Prostate gland (tissue), 2 donors: ENCODE measurements at places on chromosomes 11 and 22.

DNA sequence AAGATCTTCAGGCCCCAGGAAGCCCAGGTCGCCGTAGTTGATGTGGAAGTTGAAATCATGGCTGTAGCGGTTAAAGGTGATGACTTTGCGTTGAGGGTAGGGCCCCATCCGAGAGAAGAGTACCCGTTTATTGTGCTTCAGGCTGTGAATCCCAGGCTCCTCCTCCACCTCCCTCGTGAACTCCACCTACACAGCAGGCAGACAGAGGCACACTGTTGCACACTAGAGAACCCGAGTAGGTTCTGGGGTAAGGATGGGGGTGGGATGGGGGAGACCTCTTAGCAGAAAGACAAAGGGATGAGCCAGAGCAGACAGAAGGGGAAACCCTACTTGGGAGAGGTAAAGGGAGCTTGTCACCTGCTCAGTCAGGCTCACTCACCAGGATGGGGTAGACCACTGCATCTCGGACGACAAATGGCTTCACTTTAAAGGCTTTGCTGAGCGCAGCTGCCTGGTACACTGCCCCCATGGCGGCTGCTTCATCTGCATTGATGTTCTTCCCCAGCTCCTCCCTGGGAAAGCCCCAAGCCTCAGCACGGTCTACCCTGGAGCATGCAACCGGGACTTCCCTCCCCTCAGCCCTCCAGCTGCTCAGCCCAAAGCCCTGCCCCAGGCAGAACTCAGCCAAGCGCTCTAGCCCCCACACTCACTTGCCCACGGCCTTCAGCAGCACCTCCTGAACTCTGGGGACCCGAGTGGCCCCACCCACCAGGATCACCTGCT lies 5.4 kb downstream of the HYOU1 start:
- no peak for DNase-seq

GRCh38 chr22:28977060-28977459 lies 84.6 kb downstream of the C22orf31 start:
- no peak for DNase-seq

GRCh38 chr22:40654522-40655167 lies 18.1 kb upstream of the MRTFA start:
- DNase-seq: peak; percentile 38

DNA sequence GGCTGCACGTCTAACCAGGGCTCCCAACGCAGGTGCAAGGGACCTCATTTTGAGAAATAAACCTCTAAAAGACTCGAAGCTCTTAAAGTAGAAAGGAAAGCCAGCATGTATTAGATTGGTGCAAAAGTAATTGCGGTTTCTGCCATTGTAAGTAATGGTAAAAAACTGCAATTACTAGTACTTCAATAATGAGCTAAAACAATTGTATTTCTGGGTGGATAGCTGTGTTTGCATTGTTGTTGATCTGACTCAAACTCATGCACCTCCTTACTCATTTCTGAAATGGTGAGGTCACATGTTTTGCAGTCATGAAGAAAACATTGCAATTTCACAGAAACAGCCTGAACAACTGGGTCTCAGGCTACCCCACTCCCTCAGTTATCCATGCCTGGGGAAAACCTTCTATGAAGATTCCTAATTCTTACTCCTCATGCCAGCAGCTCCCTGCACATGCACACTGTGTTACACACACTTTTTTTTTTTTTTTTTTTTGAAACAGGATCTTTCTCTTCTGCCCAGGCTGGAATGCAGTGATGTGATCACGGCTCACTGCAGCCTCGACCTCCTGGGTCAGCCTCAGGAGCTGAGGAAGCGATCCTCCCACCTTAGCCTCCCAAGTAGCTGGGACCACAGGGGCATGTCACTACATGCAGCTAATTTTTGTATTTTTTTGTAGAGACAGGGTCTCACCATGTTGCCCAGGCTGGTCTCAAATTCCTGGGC lies 24.6 kb downstream of the VWCE start:
- DNase-seq: no peak

DNA sequence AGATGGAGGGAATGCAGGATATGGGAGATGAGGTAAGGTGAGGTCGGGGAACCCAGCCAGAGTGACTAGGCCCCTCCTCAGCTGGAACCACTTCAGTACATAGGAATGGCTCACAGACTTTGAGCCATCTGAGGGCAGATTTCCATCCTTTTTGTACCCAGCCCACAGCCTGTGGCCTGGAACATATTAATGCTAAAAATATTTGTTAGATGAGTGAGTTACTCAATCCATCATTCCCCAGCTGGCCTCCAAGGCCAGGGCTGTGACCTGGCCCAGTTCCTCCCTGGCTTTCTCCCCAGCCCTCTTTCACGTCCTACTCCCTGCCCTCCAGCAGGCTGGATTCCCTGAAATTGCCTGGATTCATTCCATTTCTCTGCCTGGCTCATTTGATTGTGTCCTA lies 57.2 kb upstream of the PRDM11 start:
- no peak for DNase-seq

DNA sequence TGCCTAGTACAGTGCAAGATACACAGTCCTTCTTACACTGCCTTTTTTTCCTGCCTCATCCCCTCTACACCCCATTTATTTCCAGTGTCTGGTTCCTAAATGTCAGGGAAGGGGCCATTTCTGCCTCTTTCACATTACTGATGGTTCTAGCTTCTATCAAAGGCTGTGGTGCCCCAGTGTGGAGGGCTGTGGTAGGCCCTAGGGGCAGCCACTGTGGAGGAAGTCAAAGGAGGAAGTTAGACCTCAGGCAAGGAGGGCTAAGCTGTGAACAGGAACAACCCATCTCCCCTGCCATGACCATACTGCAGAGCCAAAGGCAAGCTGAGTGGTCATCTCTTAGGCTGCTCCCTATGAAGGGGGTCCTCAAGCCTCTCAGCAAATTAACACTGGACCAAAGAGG lies 81.9 kb upstream of the CRTAM start:
- no peak for DNase-seq

DNA sequence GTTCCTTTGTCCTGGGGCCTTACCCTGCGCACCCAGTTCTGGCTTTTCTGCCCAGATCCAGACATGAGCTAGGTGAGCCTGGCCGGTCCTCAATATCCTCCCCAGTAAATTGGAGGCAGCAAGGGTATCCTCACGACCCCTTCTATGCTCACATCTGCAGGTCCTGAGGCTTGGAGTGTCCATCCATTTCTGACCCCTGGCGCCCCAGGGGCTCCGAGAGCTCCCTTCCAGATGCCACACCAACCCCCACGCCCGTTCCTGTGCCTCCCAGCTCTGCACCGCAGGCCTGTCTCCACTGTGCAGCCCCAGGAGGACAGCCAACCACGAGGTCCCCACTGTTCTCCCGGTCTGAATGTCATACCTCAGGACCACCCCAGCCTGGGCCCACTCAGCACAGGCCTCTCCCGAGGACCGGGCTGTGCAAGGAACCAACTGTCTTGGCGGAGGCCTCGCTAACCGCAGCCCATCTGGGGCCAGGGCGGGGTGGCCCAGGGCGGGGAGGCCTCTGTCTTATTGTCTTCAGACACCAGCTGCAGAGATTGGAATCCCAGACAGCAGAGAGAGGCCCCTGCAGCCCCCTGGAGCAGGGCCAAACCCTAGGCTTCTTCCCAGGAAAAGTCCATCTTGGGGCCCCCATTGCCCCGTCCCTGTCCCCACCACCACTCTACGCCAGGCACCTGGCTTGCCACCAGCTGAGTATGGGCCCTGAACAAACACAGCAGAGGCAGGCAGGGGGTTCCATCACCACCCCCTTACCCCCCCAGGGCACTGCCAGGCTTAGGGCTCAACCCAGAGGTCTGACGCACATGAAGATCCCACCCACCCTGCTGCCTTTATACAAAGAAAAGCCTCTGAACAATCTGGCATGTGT lies 39.3 kb downstream of the ALX4 start:
- no peak for DNase-seq

DNA sequence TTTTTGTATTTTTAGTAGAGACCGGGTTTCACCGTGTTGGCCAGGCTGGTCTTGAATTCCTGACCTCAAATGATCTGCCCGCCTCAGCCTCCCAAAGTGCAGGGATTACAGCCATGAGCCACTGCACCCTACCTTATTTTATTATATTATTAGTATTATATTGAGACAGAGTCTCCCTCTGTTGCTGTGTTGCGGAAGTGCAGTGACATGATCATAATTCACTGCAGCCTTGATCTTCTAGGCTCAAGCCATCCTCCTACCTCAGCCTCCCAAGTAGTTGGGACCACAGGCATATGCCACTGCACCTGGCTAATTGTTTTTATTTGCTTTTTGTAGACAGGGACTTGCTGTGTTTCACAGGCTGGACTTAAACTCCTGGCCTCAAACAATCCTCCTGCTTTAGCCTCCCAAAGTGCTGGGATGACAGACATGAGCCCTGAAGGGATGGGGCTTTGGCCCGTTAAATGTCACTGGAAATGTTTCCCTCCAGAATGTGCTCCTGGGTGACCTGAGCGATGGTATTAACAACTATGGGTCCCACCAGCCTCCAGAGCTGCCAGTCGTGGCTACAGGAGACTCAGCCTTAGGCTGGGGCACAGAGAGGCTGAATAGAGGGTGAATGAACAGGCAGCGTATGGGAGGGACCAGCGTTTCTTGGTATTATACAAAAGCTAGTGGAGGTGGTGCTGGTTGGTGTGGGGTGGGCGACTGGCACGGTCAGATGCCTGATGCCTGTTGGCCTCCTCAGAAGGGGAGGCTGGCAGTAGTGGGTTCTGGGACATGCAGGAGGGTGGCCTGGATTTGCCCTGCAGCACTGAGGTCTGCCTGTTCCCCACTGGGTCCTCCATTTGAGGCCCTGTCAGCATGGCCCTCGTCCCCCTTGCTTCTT lies 7.3 kb downstream of the TANGO2 start:
- no peak for DNase-seq

DNA sequence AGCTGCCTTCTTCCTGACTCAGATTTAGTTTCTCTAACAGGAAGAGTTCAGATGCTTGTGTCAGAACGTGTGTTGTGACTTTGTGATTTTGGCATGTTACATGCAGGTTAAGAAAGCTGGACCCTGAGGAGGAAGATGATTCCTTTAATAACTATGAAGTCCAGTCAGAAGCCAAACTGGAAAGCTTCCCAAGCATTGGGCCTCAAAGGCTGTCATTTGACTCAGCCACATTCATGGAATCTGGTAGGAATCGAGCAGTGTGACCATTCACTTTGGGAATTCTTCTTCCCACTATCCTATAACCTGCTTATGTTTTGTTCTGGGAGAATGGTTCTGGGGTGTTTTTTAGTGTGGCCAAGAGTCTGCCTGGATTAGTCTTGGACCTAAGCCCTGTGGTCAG lies 48.0 kb downstream of the CABIN1 start:
- no peak for DNase-seq

DNA sequence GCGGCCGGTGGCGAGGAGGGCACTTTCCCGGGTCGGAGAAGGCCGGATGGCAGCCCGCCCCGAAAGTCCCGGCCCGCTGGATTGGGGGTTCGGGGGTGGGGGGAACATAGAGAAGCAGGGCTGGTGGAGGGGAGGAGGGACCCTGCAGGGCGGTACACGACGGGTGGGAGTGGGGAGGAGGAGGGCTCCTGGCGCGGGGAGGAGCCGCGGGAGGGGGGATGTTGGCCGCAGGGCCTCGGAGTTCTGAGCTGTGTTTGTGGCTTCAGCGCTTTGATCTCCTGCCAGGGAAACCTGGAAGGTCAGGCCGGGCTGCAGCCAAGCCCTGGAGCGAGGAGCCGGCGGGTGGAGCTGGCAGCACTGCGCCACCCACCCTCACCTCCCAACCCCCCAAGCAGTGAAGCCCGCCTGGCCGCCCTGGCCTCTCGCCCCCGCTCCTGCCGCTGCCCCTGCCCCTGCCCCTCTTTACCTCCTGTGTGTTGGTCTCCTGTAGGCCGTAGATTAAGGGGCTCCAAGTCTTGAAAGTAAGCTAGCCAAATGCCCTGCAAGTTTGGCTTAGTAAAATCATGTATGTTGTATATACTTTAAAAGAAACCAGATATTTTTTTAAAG lies 30.9 kb downstream of the C22orf31 start:
- DNase-seq: peak; percentile 77

DNA sequence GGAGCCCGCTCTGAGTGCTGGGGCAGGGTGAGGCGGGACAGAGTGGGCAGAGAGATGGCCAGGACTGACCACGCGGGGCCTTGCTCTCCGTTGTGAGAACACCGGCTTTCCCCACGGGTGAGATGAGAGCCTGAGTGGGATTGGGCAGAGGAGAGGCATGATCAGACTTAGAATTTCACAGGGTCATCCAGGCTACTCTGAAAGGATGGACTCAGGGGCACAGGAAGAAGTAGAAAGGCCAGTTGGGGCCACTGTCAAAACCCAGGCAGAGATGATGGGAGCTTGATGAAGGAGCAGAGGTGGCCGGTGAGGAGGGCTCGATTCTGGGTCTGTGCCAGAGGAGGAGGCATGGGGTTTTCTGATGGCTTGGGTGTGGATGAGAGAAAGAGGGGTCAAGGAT lies 63.8 kb upstream of the NUP50 start:
- no peak for DNase-seq

DNA sequence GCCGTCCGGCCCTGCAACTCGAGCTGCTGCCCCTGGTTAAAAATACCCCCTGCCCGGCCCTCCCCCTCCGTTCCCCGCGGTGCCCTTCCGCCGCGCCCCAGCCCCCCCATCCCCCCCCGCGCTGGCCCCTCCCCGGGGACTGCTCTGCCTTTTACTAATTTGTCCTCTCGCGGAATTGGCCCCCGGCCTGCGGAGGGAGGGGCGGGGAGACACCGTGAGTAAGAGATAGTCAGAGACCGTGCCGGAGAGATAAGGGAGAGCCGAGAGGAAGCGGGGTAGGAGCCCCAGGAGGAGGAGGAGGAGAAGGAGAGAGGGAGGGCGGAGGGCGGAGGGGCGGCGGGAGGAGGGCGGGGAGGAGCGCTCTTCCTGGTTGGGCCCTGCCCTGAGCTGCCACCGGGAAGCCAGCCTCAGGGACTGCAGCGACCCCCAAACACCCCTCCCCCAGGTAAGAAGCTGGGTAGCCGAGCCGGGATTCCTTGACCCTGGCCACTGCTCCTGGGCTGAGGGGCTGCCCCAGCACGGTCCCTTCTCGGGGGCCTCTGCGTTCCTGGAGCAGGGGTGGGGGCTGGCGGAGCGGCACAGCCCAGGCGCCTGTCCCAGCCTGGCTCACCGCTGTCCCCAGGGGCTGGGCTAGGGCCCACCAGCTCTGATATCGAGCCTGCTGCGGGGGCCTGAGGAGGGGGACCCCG lies at the start of gene CAPN1:
Gene CAPN1, plus strand, starts transcription at position 360 of the 689 bp plus-strand sequence. CDS start 774 bp downstream, outside the sequence.
- peak; percentile 72 for DNase-seq

- DNase-seq: no peak
These were observed 66.2 kb upstream of the LMO1 start for GRCh38 chr11:8329847-8330361.

- no peak for DNase-seq
These were observed 6.0 kb upstream of the OR10D3 start for GRCh38 chr11:124176925-124177715.

DNA sequence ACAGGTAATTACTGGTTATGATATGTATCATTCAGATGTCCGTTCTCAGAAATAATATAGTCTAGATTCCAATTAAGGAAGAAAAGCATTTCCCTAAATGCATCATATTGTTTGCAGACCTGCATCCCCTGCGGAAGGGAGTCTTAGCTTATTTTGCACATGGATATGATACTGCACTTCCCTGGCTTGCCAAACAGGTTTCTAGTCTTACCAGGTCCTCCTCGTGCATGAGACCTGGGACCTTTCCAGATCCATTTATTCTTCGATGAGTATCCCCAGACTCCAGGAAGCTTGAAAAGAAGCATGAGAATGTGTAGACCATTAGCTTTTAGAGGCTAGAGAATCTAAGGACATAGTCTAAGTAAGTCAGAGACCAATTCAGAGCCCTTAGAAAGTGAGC lies 30.6 kb downstream of the CYB5R2 start:
- DNase-seq: peak; percentile 43

GRCh38 chr11:109851780-109852390 lies 241.3 kb upstream of the ZC3H12C start:
- no peak for DNase-seq
